Ovary (tissue), 10 donors: ENCODE measurements at places on chromosomes 6 and 20.

DNA sequence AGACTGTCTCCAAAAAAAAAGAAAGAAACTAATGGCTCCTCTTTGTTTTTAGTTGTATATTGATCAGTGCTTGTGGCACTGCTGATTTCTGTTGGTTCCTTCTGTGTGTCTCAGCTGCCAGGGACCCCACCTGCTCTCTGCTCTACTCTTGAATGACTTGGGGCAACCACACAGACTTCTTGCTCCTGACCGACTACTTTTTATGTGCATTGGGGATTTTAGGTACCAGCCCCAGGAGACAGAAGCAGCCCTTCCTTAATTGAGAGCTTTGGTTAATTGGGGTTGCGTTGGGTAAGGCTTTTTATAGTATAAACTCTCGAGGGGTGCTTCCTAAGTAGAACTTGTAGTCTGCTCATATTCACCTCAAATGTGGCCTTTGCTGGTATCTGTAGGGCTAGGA lies 6.9 kb downstream of the STK35 start:
- DNase-seq: no peak

DNA sequence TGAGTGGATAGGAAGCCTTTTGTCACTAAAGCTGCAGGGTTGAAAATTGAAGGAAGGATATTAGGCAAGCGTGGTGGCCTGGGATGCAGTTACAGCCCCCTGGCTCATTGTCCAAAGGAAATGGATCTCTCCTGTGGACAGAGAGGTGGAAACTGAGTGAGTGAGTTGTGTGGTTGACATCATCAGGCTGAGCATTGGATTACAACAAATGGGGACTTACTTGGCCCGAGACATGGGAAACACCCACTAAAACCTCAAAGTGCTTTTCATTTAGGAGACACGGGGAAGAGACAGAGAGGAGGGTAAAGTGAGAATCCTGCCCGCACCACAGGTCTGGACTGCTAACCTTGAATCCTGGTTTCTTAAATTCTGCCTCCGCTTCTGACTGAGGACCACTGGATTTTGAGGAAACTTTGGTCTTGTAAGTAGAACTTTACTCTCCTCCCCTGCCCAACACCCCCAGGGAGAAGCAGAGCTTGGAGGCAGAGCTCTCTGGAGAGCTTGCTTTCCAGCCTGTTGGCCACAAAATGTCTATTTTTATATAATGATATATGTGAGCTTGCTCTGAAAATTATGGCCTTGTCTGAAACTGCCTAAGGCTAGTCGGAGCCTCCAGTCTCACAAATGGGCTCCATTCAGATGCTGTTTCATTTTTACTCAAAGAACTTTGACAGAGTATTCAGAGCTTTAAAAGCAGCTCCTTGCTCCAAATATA lies at the start of gene PKIG:
Gene PKIG (plus strand): TSS at position 269 of the 715 bp plus-strand sequence. CDS start 31,978 bp downstream, outside the sequence.
- no peak for DNase-seq

GRCh38 chr20:63295018-63295417 lies 2.0 kb downstream of the COL20A1 start:
- DNase-seq: no peak

GRCh38 chr6:125018136-125018535 lies 55.9 kb downstream of the RNF217 start:
- DNase-seq: no peak
